Esophagus squamous epithelium (tissue), 5 donors: ENCODE measurements at places on chromosomes 11 and 22.

- no peak for DNase-seq
Measured at GRCh38 chr22:41052661-41053490, 39.5 kb upstream of the EP300 start.

DNA sequence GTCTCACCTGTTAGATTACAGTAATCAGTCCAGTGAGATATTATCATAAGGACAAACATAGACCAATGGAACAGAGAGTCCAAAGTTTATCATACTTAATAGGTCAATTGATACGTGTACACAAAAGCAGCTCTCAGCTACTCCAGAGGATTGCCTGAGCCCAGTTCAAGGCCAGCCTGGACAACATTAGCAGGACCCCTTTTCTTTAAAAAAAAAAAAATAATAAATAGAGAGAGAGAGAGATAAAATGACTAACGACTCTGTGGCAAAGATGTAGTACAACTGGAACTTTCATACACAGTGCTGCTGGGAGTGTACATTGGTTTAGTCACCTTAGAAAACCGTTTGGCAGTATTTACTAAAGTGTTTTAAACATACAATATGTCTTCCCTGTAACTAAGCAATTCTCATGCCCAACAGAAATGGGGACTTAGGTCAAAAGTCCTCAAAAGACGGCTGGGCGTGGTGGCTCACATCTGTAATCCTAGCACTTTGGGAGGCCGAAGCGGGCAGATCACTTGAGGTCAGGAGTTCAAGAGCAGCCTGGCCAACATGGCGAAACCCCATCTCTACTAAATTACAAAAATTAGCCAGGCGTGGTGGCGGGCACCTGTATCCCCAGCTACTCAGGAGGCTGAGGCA, 10.6 kb downstream of the SNX32 start:
- DNase-seq, result no peak

- DNase-seq, result no peak
Measured at GRCh38 chr11:118000850-118001228, 14.6 kb downstream of the IL10RA start.

DNA sequence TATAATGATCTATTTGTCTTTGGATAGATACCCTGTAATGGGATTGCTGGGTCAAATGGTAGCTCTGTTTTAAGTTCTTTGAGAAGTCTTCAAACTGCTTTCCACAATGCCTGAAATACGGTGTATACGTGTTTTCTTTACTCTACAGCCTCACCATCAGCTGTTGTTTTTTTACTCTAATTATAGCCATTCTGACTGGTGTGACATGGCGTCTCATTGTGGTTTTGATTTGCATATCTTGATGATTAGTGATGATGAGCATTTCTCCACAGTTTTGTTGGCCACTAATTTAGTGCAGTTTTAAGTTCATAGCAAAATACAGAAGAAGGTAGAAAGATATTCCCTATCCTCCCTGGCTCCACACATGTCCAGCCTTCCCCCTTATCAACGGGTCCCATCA, 26.3 kb upstream of the VPREB1 start:
- no peak for DNase-seq

DNA sequence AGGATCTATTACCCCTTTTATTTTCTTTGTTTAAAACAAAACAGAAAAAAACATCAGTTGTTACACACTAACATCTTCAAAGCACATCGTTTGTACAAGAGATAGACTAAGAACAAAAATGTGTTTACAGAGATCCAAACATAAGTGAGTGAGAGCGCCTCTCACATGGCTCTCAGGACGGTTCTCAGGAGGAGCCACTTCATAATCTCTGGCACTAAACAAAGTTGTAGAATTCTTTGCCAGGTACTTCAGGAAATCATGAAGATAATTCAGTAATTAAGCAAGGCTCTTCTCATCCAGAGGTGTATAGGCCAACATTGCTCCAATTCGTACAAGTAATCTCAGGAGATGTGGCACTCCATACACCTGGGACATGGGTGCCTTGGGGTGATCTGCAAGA, 29.8 kb downstream of the PDE3B start:
- DNase-seq, result no peak

DNA sequence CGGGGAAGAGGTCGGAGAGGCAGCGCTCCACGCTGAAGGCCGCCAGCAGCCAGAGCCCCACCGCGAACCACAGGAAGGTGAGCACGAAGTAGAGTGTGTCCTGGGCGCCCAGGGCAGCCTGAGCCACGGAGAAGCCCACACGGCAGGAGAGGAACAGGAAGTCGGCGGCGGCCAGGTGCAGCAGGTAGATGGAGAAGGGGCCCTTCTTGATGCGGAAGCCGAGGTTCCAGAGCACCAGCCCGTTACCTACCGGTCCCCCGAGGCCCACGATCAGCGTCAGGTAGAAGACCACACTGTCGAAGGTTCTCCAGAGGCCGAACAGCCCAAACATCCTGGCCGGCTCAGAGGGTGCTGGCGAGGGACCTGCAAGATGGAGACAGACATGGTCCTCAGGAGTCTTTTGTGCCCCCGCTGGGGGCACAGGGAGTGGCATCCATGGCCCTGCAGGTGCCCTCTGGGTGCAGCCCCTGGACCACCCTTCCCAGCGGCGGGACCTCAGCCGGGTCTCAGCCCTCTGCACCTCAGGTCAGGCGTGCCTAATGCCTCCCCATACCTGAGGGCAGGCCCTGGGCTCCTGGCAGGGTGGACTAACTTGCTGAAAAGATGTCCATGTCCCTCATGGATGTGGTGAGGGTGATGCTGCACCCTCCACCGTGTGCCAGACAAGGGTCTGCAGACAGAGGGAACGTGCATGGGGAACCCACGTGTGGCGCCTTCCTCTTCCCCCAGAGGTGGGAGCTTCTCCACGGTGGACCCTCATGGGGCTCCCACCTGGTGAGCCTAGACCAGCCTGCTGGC, at the start of gene MRGPRG:
Gene MRGPRG (minus strand): TSS at position 331 of the 798 bp plus-strand sequence. CDS start 0 bp downstream, at position 331.
- no peak for DNase-seq

GRCh38 chr11:65207918-65208784, 26.4 kb downstream of the CAPN1 start:
- no peak for DNase-seq

DNA sequence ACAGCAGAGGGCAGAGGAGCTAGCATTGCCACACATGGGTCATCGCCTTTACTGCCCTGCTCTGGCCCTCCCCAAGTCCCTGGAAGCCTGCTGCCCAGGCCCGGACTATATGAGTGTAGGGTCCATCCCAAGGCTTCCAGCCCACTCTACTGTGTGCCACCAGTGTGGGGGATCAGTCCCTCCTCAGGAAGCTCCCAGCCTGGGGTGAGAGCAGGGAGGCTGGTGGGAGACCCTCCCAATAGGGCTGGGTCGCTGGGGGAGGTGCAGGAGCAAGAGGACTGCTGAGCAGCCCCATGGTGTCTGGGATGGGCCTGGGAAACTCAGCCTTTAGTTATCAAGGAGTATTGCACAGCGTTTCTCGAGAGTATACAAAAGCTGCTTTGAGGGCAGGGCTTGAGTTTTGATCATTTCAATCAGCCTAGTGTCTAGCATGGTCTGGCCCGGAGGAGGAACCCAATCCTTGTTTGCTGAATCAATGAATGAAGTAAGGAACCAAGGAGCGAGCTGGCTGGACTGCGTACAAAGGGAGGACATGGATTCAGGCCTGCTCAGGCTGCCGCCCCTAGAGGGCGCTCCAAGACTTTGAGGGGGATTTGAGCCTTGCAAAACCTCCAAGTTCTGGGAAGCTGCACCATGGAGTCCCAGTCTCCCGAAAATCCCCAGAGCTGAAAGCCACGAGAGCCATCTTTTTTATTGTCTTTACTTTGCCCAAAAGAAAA, 89.0 kb upstream of the PARVA start:
- no peak for DNase-seq

DNA sequence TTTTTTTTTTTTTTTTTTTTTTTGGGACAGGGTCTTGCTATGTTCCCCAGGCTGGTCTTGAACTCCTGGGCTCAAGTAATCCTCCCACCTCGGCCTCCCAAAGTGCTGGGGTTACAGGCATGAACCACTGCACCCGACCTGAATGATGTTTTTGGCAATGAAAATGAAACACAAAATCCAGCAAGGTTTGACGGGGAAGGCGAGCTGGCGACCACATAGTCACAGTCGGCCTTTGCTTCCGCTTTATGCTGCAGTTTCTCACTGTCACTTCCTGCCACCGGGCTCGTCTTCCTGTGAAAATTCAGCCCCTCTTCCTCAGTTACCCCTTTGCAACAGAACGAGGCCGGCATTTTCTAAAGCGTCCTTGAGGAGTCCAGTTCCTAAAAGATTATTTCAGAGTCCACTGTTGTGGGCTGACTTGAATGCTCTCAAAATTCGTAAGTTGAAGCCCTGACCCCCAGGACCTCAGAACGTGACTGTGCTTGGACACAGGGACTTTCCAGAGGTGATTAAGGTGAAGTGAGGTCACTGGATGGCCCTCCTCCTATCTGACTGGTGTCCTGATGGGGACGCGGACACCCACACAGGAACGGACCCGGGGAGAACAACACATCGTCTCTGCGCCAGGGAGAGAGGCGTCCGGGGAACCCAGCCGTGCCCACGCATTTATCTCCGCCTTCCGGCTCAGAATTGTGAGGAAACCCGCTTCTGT, 2.9 kb upstream of the BID start:
- no peak for DNase-seq

- DNase-seq, result no peak
Measured at GRCh38 chr11:27619763-27620335, 80.4 kb downstream of the BDNF start.

GRCh38 chr11:59598961-59599360, 16.6 kb downstream of the OSBP start:
- no peak for DNase-seq

DNA sequence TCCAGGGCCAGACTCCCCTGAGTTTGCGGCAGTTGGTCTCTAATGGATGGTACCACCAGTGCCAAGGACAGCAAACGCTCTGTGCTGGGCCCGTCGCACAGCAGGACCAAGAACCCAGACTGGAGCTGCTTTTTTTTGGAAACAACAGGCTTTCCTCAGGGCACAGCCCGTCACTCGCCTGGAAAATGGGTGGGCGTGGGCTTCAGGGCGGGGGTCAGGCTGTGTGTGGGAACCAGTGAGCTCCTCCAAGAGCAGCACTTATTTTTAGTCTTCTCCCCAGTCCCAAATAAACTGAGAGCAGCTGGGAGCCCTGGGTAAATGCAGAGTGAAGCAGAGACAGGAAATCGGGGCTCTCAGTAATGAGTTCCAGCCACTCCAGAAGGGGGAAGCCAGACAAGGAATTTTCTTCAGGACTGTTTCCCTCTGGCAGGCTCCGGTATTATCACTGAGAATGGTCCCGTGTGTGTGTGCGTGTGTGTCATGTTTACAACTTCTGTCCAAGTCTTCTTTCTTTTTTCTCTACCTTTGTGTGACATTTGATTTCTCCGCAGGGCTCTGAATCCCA, 63.0 kb downstream of the PPFIBP2 start:
- no peak for DNase-seq

DNA sequence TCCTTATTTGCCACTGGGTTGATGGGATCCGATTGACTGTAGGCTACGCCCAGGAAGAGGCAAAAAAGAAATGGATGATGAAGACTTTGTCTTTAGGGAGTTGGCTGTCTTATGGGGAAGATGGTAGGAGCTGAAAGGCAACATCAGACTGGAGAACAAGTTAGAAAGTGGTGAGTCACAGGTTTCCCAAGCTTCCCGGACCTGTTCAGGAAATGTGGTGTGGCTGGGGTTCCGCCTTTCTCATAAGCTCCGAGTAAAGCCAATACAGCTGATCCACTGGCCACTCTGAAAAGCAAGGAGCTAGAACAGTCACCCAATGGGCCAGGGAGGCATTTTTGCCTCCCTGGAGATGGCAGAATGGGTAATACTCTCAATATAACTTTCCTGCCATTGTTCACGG, 194.5 kb downstream of the SNX19 start:
- no peak for DNase-seq
